ENCODE measurements at places on chromosomes 4 and X. TPM values are rescaled to one million over a fixed set of nuclear protein-coding genes. Genes with fewer than 3 reads are reported as not detected.
A peak's percentile ranks its signal among the peaks of the same experiment; 100 is the strongest.

GRCh38 chr4:8435656-8436121, 4.8 kb downstream of the ACOX3 start:
- DNase-seq, result peak; percentile 67

DNA sequence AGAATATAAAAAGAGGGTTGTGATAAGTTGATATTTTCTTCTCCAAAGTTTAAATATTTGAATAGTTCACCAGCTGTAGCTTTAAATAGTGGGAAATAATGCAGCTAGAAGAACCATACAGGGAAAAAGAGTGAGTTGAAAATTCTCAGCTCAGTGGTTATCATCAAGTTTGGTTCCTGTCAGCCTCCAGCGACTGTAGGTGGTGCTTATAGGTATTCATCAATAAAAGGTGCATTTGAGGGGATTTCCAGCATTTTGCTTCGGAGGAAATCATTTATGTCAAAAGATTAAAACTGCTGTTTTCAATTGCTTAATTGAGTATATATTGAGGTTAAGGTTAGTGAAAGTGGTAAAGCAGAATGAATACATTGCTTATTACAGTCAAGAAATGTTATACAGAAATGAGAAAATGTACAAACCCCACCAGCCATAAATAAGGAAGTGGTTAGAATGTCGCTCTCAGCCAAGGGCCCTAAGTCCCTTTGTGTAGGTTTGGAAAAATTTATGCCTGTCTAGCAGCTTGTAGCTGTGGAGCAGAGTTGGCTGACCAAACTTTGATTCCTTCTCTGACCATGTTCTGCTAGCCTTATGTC, 532.9 kb upstream of the FTHL17 start:
- DNase-seq, result no peak

- DNase-seq, result no peak
Observed at GRCh38 chr4:85128246-85129204, 162.0 kb upstream of the WDFY3 start.

DNA sequence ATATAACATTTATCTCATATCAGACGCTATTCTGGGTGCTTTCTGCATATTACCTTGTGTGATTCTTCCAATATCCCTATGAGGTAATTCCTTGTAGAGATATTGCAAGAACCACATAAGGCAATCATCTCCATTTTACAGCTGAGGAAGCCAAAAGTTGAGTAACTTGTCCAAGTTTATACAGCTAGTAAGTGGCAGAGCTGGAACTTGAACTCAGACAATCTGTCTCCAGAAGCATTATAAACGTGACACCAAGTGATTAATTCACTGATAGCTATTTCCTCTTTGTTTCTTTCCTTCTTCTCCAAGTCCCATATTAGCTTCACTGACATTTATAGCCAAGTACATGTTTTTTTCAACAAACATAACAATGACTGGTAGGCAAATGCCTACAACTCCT, 7.3 kb downstream of the EMCN start:
- DNase-seq, result peak; percentile 6

DNA sequence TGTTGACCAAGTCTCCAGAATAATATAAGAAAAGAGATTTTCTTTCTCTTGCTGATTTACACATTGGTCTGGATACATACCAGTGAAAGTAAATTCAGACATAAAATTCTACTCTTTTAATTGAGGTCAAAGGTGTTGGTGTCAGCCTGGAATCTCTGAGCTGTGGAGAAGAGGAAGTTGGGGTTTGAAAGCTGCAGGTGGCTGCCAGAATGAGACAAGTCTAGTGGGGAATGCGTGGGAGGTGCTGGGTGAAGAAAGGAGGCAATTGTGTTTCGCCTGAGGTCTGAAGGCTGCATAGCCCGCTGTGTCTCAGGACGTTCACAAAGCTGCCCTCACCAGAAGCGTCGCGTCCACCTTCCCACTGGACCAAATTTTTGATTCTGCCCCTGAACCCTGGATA, 31.2 kb downstream of the PHEX start:
- no peak for DNase-seq

- no peak for DNase-seq
Observed at GRCh38 chr4:121668368-121669162, 28.2 kb downstream of the ANXA5 start.

DNA sequence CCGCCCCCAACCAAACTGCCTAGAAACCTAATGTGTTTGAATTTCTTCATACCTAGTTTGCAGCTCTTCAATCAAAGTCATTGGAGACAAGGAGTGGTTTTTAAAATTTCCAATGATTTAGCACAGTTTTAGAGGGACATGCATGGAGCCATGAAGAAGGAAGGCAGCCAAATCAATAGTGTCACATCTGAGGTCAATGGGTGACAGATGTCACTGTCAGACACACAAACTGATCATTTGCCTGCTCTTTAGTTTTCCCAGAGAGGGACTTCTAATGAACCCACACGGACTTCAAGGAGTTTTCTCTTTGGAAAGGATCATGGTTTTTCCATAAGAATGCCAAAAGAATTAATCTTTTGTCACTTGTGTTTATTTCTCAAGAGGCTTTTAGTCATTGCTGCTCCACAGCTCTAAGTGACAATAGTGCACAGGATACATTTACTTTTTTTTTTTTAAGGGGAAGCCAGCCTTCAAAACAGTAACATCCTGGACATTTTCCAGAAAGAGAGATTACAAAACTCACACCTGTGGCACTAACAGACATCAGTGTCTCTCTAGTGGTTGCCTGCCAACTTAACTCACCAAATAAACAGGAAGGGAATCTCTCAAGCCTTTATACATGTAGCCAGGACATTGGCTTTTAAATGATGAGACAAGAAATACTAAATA, 251.1 kb upstream of the DIAPH2 start:
- no peak for DNase-seq

DNA sequence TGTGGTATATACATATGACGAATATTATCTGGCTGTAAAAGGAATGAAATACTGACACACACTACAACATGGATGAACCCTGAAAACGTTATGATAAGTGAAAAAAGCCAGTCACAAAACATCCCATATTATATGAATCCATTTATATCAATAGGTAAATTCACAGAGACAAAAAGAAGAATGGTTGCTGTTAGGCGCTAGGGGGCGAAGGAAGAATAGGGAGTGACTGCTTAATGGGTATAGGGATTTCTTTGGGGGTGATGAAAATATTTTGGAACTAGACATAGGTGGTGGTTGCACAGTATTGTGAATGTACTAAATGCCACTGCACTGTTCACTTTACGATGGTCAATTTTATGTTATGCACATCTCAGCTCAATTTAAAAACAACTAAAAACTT, 96.4 kb upstream of the EGFL6 start:
- no peak for DNase-seq

- no peak for DNase-seq
Observed at GRCh38 chr4:20992002-20992401, 291.7 kb downstream of the PACRGL start.

- DNase-seq, result peak; percentile 37
Observed at GRCh38 chrX:31656013-31656412, 584.2 kb upstream of the FTHL17 start.

- no peak for DNase-seq
Observed at GRCh38 chr4:8071766-8072165, 86.8 kb downstream of the ABLIM2 start.

DNA sequence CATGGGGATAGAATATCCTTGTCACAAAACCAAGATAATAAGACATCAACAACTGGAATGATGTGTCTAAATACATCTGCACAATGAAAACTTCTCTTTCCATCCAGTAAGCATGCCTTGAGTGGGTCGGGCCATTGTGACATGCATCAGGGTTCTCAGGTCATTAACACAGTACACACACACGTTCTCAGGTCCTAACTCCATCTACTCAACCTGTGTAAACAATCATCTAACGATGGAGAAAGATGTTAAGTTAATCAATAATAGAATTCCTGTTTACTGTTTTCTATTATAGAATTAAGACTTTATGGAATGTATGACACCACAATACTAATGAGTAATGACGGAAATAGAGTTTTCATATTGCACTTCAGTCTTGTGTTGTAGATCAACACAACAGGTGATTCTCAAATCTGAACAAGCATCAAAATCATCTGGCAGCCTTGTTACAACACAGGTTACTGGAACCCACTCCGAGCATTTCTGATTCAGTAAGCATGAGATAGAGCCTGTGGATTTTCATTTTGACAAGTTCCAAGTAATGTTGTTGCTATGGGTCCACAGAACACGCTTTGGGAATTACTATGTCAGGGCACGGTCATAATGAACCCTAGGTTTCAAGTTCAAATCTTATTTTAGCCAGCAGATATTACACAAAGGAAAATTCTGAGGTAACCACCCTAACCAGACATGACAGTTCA, 315.8 kb upstream of the TEX13C start:
- DNase-seq, result no peak

DNA sequence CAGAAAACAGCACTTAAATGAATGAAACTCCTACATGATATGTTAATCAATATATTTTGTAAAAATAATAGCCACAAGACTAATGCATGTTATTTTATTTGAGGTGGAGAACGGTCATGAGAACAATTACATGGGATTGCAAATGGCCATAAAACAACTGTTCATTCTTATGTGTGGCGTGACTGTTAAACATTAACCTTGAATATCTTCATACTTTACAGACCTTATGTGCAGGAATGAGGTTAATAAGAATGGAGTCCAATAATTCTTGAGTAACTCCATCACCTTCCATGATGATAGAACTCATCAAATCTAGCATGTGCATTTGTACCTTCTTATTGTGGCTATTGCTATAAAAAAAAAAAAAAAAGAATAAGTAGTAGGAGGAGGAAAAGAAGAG, 55.3 kb downstream of the PDS5A start:
- no peak for DNase-seq

DNA sequence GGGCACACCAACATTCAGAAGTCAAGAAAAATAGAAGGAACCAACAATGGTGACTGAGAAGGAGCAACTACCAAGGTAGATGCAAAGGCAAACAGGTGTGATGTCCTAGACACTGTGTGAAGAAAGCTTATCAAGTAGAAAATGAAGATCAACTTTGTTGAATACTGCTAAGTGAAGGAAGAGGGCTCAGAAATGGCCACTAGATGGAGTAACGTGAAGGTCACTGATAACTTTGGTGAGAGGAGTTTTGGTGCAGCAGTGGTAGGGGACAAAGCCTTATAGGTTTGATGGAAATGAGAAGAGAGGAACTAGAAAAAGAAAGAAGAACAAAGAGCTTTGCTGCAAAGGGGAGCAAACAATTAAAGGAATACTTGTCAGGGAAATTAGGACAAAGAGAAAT, 23.5 kb downstream of the OTC start:
- peak; percentile 21 for DNase-seq

GRCh38 chr4:26877406-26877805, 16.8 kb downstream of the STIM2 start:
- no peak for DNase-seq

GRCh38 chr4:119510395-119511149, 118.0 kb downstream of the PDE5A start:
- peak; percentile 18 for DNase-seq

DNA sequence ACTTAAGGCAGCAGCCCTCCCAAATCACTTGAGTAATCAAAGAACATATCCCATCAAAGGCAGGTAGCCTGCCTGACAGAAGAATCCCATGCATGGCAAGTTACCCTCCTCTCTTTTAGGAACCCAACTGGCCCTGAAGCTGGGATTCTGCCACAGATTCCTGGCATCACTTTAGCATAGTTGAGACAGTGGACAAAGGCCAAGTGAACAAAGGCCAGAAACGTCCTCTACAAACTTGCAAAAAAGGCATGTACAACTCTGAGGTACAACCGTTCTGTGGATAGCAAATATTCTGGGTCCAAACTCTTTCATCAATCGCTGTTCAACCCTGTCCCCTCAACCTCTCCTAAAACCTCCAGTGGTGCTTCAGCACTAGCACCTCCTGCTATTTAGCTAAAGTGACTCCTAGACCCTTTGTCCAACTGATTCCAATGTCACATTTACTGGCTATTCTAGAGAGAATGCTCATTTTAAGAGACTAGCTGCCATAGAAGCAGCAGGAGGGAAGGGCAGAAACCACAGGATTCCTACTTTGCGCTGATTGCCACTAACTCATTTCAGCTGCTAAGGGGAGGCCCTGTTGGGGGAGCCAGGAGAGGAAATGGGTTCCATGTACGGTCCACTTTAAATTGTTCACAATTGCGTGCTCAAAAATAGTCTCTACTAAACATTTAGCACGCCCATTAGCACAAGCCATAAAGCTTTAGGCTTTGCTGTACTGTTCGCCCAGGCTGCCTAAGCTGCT, 105.9 kb downstream of the SHROOM4 start:
- no peak for DNase-seq

GRCh38 chr4:113383111-113383785, 333.8 kb downstream of the ANK2 start:
- DNase-seq, result peak; percentile 93

DNA sequence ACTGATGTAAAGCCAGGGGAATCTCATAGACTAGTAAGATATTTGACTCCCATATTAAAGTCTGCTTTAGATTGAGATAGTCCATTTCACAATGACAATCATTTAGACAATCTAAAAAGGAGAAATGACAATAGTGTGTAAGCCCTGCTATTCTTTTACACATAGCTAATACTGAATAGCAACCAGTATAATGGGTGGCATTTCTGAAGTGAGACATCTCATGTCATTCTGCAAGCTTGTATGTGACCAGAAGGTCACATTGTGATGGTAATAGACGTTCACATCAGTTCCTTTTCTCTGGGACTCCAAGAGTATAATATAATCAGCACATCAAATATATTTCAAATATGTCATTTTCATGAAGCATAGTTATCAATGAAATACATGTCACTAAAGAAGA, 440.2 kb downstream of the GALNTL6 start:
- no peak for DNase-seq

GRCh38 chr4:174561560-174561959, 39.3 kb upstream of the HPGD start:
- DNase-seq, result no peak

DNA sequence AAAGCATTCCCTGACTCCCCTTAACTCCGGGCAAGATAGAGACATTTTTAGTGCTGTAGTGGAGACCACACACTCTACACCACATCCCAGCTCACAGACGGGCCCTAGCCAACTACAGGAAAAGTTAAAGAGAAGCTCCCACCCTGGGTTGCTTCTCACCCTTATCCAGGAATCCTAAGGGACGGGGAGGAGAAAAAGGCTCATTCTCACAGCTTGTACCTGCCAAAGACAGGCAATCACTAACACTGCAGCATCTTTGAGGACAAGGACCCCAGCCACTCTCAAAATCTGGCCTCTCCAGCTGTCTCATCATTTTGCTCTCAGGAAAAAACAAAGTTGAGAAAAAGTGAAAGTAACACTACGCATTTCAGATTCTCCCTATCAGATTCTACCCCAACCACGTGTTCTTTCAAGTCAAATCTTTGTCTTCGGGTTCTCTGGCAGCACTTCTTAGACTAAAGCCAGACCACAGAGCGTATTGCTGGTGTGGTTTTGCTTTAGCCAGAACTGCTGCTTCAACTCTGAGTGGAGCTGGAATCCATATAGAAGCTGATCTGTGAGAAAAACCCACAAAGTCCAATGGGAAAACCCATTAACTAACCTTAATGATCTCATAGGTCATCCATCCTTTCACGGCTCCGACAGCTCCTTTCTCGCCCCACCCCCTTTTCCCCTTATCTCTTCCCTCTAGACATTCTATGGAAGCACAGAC, 605.9 kb upstream of the DIPK2B start:
- DNase-seq, result peak; percentile 40

GRCh38 chr4:26864899-26865298, 4.3 kb downstream of the STIM2 start:
- DNase-seq, result no peak

GPC3 gene
- 171 TPM for total RNA-seq

GATA1 gene
- total RNA-seq, result not detected

USP51 gene
- 7.3 TPM for total RNA-seq

NONO gene
- 770 TPM for total RNA-seq

ASB11 gene
- total RNA-seq, result 1.2 TPM

PAGE2 gene
- total RNA-seq, result not detected

TMEM47 gene
- total RNA-seq, result 43.7 TPM

NWD2 gene
- total RNA-seq, result not detected

ESX1 gene
- total RNA-seq, result not detected

MYL5 gene
- 40.5 TPM for total RNA-seq

BEX5 gene
- 10.6 TPM for total RNA-seq

Data from cardiac muscle cell (in vitro differentiated cells and primary cell).